Smooth muscle cell of the umbilical artery (primary cell): ENCODE measurements at places on chromosomes 1 and 21. TPM values are rescaled to one million over a fixed set of nuclear protein-coding genes. Genes with fewer than 3 reads are reported as not detected.

The THRAP3 gene
- 66.8 and 104 TPM in 2 replicates for total RNA-seq

The SPATA46 gene
- not detected in 2 replicates for total RNA-seq

The EXTL1 gene
- total RNA-seq = 0.30 and 1.4 TPM in 2 replicates

The SDC3 gene
- total RNA-seq = 29.7 and 55.7 TPM in 2 replicates

The ST6GALNAC5 gene
- total RNA-seq = 140 and 184 TPM in 2 replicates

The SLC30A1 gene
- 34.7 and 37.2 TPM in 2 replicates for total RNA-seq

The PGLYRP3 gene
- not detected in 2 replicates for total RNA-seq

The MPZ gene
- 0.88 and 0.89 TPM in 2 replicates for total RNA-seq

The EDN2 gene
- total RNA-seq = not detected in 2 replicates
